ENCODE measurements at places on chromosomes 5 and 9. TPM values are rescaled to one million over a fixed set of nuclear protein-coding genes. Genes with fewer than 3 reads are reported as not detected.

Gene BNC2
- polyA plus RNA-seq = 0.07 TPM

Gene ENTREP1
- 1.2 TPM for polyA plus RNA-seq

Gene SELENOP
- polyA plus RNA-seq = 188 TPM

Gene MOCS2
- polyA plus RNA-seq = 34.7 TPM

Gene MOB3B
- 12.6 TPM for polyA plus RNA-seq

Gene TMEM252
- polyA plus RNA-seq = not detected

Gene KCNV2
- polyA plus RNA-seq = not detected

Gene PCDHA11
- polyA plus RNA-seq = not detected
